ENCODE measurements at places on chromosomes 2 and 18.

GRCh38 chr18:48954886-48955819 is 4.4 kb upstream of the SMAD7 start:
- no peak for DNase-seq

DNA sequence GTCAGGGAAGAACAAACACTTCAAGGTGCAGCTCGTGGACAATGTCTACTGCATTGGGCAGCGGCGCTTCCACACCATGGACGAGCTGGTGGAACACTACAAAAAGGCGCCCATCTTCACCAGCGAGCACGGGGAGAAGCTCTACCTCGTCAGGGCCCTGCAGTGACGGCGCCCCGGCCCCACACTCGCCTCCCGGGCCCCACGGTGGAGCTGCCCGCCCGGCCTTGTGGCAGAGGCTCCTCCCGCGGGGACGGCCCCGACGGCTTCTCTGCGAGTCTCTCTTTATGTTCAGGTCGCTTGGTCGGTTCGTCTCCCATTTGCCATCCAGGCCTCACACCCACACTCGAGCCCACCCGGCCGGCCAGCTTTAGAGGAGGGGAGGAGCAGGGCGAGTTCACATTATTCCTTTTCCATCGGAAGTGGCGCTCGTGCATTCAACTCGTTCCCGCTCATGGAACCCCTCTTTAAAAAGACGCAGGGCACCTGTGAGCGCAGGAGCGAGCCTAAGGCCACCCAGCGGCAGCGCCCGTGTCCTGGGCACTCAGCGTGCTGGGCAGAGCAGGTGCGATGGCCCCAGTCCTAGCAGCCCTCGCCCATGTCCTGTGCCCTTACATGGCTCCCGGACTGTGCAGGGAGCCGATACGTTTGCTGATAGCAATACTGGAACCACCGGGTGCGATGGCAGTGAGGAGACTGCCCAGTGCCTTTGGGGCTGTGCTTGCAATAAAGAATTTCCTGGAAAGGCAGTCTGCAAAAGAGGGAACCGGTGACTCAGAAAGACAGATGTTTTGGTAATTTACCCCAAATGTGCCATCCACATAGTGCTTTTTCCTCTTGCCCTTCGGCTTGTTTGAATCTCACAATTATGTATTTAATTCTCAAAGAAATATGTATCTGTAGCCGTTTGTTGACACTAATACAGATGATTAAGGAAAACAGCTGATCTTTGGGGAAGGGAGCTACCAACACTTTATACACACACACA is 148.6 kb downstream of the NCK2 start:
- DNase-seq, result no peak

GRCh38 chr2:227183657-227184367 is 19.4 kb downstream of the COL4A3 start:
- no peak for DNase-seq

- DNase-seq, result no peak
Observed at GRCh38 chr2:127859712-127860085, 1.7 kb upstream of the POLR2D start.

GRCh38 chr2:46557788-46558187 is 78.4 kb downstream of the TMEM247 start:
- DNase-seq, result no peak

- DNase-seq, result no peak
Observed at GRCh38 chr2:95390272-95390880, 12.1 kb upstream of the FAHD2A start.

Data from globus pallidus (tissue), 1 donor.